ENCODE measurements at places on chromosomes 3 and 15. TPM values are rescaled to one million over a fixed set of nuclear protein-coding genes. Genes with fewer than 3 reads are reported as not detected.

OR5H14 gene
- total RNA-seq, result not detected

CDCP1 gene
- 0.25 TPM for total RNA-seq

JAGN1 gene
- total RNA-seq, result 17.5 TPM

AGBL1 gene
- not detected for total RNA-seq

LDHAL6B gene
- total RNA-seq, result not detected

GOLGA6A gene
- total RNA-seq, result not detected

PAK6 gene
- total RNA-seq, result 8.2 TPM

RAD51 gene
- total RNA-seq, result 0.88 TPM

CYP8B1 gene
- total RNA-seq, result not detected

GABRR3 gene
- total RNA-seq, result not detected

CYP19A1 gene
- 0.60 TPM for total RNA-seq

PCLAF gene
- total RNA-seq, result 0.58 TPM

RAB6B gene
- total RNA-seq, result 59.1 TPM

ARHGAP31 gene
- 38.0 TPM for total RNA-seq

VGLL3 gene
- total RNA-seq, result 4.0 TPM

AADAC gene
- not detected for total RNA-seq

GPR156 gene
- total RNA-seq, result not detected

STRC gene
- total RNA-seq, result not detected

TRIM42 gene
- total RNA-seq, result not detected

HRG gene
- total RNA-seq, result not detected

NANOGP8 gene
- not detected for total RNA-seq

LIPH gene
- total RNA-seq, result 0.44 TPM

MED12L gene
- 0.82 TPM for total RNA-seq

NUP210 gene
- 2.8 TPM for total RNA-seq

LRRC34 gene
- 1.6 TPM for total RNA-seq

GRAMD1C gene
- total RNA-seq, result 2.0 TPM

NMD3 gene
- 51.6 TPM for total RNA-seq

GRM2 gene
- total RNA-seq, result 0.41 TPM

FBXW12 gene
- total RNA-seq, result not detected
